ENCODE measurements at places on chromosomes 6 and 20. TPM values are rescaled to one million over a fixed set of nuclear protein-coding genes. Genes with fewer than 3 reads are reported as not detected.
A peak's percentile ranks its signal among the peaks of the same experiment; 100 is the strongest.

DNA sequence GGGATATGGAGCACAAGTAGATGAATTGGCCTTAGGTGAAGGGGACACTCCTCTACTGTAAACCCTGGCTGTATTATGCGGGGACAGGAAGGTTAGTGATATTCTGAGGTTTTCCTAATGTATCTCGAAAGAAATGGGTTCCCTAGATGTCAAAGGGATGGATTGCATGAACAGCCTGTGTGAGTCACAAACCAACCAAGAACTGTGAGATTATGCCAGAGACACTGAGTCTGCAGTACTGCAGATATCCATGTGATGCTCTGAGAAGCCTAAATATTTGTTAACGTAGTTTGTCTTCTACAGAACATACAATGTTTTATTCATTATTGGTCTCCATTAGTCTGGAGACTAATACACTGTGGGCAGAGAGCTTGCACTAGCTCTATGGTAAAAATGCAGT is 182.2 kb downstream of the AKAP7 start:
- DNase-seq, result no peak

DNA sequence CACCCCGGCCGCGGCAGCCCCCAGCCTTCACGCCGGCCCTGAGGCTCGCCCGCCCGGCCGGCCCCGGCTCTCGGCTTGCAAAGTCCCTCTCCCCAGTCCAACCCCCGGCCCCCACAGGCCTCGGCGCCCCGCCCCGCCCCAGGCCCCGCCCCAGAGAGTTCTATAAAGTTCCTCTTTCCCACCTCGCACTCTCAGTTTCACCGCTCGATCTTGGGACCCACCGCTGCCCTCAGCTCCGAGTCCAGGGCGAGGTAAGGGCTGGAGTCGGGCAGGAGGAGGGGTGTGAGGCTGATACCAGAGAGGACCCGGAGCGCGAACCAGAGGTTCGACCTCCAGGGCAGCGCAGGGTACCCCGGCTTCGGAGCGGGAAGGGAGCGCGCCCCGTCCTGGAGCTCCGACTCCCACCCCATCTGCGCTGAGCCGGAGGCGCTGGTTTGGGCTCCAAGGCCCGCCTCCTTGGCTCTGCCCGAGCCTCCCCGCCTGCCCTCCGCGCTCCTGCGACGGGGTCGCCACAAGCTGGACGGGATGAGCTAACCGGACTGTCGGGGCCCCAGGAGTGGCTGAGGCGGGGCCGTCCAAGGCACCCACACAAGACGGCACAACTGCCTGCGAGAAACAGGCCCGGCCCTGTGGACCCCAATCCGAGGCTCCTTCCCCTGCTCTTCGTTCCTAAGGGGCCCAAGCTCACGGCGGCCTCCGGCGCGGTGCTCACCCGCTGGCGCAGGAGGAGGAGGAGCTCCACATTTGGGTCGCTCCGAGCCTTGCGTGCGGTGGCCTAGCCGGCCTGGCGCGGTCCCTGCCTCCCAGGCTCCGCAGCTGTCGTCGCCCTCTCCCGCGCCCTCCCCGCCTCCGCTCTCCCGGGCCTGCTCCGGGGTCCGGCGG is at the start of gene IRF4:
Gene IRF4 (plus strand): TSS at position 194 of the 882 bp plus-strand sequence. CDS start 1,401 bp downstream, outside the sequence.
- no peak for DNase-seq

DNA sequence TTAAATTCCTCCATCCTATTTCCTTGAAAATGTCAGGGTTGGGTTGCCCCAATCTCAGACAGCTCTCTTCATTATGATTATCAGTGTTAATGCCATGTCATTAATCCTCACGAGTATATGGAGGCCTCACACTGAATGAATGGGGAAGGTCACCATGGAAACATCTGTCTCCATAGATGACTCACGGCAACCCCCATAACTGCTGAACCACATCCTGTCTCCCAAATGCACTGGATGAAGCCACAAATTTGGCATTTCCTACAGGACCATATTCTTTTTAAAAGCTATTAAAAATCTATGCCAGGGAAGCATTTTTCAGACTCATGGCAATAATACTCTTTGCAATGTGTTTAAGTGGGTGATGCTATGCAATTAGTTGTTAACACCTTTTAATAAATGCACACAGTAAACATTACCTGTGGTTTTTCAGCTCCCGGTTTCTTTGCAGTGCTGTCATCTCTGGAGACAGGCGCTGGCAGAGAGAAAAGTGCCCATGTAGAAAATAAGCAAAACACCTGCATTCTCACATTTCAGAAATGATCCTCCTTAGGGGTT is 80.1 kb upstream of the PTPRK start:
- DNase-seq, result no peak

The OPN5 gene
- not detected for total RNA-seq

The FUT9 gene
- total RNA-seq, result not detected

GRCh38 chr6:157648561-157648960 is 174.5 kb upstream of the SNX9 start:
- peak; percentile 7 for DNase-seq

DNA sequence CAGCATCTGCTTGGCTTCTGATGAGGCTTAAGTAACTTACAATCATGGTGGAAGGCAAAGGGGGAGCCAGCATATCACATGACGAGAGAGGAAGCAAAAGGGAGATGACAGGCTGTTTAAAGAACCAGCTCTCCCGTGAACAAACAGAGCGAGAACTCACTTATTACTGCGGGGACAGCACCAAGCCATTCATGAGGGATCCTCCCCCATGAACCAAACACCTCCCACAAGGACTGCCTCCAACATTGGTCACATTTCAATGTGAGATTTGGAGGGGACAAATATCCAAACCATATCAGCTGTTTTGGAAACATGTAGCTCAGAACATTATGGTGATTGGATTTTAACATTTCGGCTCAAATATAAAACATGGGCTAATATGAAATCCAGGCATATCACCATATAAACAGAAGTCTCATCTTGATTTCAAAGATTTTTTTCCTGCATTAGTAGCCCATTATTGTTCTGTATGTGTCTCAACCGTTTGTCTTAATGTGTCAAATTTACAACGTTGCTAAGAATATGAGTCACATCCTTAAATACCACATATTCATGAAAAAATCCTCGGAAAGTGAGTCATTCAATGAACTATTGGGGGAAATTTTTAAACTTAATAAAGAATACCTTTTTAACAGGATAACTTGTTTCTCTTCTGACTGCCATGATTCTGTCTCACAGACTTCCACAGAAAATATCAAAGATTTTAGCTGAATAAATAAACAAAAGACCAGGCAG is 894.3 kb downstream of the TFAP2A start:
- peak; percentile 35 for DNase-seq

The CMTR1 gene
- 28.7 TPM for total RNA-seq

GRCh38 chr20:46060301-46060881 is 29.4 kb downstream of the NCOA5 start:
- DNase-seq, result no peak

The AGER gene
- total RNA-seq, result 22.6 TPM

DNA sequence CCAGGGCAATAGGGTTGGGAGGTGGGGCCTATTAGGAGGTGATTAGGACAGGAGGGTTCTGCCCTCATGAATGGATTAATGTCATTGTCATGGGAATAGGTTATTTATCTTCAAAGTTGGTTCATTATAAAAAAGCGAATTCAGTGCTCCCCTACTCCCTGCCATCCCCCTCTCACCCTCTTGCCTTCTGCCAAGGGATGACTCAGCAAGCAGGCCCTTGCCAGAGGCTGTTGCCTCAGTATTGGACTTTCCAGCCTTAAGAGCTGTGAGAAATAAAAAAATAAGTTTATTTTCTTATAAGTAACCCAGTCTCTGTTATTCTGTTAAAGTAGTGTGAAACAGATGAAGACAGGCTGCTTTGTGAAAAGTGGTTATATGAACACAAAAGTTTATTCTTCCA is 381.1 kb upstream of the ZFP64 start:
- no peak for DNase-seq

- no peak for DNase-seq
These were observed 474 bp downstream of the RBM38 start for GRCh38 chr20:57391439-57392301.

- no peak for DNase-seq
These were observed 24.0 kb downstream of the PGM3 start for GRCh38 chr6:83169106-83169505.

GRCh38 chr20:50776122-50776817 is 18.6 kb upstream of the BCAS4 start:
- DNase-seq, result no peak

GRCh38 chr20:32457479-32457986 is 99.4 kb downstream of the ASXL1 start:
- no peak for DNase-seq

DNA sequence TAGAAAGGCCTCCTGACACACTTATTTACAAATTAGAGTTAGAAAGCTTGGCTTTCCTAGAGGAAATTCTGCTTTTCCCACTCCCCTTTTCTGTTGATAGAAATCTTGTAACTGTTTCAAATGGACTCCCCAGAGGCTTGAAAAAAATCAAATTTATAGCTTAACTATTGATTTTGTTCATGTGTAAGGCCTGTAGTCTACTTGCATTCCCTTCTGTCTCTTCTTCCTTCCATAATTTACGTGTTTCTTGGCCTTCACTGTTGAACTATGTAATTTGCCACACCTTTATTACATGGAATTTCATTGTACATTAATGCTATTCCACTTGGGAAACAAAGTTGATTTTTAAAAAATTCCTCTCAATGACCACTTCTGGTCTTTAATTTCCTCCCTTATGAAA is 81.4 kb downstream of the LAMP5 start:
- no peak for DNase-seq

The DDO gene
- not detected for total RNA-seq

DNA sequence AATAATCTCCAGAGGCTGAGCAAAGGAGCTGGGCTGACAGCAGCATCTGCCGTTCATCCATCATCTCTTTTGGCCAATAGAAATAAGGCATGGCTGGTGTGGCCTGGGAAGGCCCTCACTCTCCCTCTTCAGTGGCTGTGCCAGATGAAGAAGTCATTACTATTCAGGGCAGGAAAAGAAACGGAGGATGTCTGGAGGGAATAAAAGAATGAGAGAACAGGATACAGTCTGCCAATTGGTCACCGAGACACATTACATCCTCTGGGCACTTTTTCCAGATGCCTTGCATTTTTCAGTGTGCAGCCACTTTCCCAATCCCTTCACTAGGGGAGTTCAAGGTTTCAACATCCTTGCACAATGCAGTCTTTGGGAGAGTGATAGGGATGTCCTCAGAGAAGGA is 32.2 kb upstream of the VGLL2 start:
- DNase-seq, result no peak
